ENCODE measurements at places on chromosomes 1 and 21.

DNA sequence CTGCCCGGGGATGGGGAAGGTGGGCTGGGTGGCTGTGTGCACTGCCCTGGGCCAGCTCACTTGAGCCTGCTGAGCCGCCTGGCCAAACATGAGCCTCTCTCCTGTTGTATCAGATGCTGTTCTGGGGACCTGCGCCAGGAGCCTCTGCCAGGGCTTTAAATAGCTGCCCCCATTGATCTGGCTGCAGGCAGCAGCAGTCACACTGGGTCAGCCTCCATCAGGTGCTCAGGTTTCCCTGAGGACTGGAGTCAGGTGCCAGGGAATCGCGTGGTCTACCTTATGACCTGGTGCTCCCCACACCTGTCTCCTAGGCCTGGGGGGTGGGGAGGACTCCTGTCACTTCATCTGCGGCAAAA is 700 bp upstream of the CCDC28B start:
- DNase-seq: no peak

DNA sequence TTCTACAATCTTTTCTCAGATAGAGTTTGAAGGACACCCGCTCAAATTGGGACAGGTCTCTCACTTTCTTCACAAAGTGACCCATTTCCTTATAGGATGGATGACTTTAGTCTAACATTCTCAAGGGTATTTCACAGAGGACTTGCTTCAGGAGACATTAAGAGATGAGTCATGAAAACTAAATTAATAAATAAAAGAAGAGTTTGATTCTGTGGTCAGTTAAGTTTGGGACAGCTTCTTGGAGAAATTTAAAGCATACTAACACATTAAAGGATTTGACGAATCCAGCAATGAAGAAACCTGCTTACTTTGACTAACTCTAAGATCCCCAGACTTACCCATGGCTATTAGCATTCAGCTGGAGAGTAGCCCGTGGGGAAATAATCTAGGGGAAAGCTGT is 95.6 kb upstream of the RAB3GAP2 start:
- DNase-seq: no peak

DNA sequence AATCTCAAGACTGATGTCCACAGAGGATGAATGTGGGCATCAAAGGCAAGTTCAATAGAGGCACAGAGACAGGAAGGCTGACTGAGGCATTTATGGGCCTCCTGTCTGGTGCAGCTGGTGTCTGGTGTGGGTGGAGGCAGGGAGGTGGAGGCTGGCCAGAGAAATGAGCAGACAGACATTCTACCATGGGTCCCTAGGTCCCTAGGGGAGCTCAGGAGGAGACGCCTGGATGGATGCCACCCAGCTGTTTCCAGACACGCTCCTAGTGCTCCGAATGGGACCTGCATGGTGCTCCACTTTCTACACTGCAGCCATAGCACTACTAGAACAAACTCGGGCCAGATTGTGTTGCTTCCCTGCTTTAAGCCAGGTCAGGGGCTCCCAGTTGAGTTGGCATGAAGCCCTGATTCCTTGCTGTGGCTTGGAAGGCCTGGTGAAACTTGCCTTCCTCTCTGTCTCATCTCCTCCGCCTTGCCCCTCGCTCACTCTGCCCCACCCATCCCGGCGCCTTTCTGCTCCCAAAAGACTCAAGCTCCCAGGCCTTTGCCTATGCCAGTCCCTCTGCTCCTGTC is 25.3 kb downstream of the PADI2 start:
- peak; percentile 25 for DNase-seq

DNA sequence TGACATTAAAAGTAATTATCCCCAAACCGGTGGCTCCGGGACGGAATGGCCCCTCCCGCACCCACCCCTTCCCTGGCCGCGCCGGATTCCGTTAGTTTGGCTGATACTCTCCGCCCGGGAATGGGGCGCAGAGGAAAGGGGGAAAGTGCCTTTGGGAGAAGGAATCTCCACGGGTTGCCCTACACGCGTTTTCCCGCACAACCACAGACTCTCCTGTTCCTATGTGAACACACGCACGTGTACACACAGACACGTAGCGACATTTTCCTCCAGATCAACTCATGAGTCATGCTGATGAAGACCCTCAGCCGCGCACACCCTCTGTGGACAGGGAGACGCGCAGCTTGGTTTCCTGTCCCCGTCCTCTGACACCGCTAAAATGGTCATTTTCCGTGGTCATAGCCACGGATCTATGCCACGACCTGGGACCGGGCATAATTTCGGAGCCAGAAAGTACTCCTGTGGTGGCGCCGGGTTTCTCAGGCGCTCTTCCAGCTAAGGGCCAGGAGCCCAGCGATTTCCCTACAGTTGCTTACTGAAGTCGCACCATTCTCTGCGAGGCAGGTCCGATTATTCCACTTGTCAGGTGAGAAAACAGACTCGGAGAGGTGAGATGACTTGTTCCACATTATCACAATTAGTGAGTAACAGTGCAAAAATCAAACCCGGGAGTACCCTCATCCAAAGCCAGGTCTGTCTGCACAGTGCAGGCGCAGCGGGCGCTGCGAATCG is 4.0 kb upstream of the DMRTA2 start:
- no peak for DNase-seq

DNA sequence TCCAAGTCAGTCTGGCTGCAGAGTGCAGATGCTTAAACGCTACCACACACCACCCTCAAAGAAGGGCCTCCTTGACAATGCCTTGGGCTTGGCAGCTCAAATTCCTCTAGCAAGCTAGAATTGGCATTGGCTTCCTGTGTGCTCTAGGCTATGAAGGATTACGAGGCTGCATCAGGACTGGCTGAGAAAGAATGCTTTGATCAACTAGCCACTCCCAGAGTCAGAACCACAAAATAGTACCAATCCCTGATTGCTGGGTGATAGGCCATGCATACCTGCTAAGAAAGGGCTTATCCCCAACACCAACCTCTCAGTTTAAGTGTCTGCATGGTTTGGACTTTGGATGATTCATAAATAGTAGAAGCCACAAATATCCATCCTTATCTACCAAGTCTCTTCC is 504.9 kb downstream of the OMA1 start:
- no peak for DNase-seq

DNA sequence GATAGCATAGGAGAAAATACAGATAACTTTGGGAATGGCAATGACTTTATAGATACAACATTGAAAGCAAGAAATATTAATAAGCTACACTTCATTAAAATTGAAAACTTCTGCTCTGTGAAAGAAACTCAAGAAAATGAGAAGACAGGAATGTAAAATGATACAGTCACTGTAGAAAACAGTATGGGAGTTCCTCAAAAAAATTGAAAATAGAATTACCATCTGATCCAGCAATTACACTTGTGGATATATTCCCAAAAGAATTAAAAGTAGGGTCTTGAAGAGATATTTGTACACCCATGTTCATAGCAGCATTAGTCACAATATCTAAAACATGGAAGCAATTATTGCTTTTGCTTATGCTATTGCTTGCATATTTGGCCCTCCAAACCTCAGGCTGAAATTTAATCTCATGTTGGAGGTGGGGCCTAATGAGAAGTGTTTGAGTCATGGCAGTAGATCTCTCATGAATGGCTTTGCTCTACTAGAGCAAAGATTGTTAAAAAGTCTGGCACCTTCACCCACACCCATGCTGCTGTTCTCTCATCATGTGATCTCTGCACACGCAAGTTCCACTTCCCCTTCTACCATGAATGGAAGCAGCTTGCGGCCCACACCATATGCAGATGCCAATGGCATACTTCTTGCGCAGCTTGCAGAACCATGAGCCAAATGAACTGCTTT is 15.3 kb upstream of the AHCYL1 start:
- no peak for DNase-seq

DNA sequence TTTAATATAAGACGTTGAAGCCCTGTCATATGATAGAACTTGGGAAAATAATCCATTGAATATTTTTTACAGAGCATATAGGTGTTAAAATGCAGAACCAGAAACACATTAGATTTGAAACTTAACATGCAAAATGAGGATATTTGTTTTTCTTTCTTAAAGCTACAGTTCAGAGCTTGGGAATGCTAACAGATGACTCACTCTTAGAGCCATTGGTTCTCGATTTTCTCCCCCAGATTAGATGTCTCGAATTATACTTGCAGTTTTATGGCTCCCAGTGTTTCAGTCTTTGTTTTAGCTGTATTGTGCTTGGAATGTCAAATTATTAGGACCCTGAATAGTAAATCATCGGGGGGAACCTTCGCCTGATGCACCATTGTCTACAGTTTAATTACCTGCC is 575.7 kb upstream of the ZP4 start:
- no peak for DNase-seq

- peak; percentile 82 for DNase-seq
Measured at GRCh38 chr21:26840912-26841311, 4.3 kb downstream of the ADAMTS1 start.

GRCh38 chr1:15765495-15766194 is 7.0 kb downstream of the FBLIM1 start:
- peak; percentile 48 for DNase-seq

- DNase-seq: no peak
Measured at GRCh38 chr1:1110561-1110971, 5.3 kb downstream of the C1orf159 start.

DNA sequence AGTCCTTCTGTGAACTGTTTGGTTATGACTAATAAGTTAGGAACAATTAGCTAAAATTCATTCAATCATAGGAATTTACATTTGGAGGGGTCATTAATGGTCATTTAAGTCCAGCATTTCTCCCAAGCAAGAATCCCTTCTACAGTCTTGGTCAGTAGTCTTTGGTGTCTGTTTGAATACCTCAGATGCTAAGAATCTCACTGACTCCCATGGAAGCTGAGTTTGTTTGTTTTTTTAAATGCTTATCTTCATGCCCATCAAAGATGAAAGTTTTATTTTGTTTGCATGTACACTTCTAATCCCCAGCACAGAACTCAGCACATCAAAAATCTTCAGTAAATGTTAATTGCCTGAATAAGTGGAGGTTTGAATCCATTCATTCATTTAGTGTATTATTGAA is 41.3 kb upstream of the SLC44A3 start:
- DNase-seq: no peak

DNA sequence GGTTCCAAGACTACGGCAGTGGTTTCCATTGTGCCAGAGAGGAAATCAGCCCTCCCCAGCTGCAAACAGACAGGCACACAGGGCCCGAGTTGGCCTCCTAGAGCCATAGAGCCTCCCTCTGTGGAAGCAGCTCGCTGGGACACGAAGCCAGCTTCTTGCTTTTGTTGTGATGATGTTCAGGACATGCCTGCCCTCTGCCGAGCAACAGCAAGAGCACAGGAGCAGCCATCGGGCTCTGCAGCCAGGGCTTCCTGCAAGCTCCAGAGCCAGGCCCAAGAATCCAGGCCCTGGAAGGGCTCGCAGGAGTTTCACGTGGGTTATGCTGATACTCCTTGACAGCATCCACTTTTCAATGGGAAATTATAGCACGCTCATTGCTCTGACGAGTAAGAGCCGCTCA is 18.5 kb downstream of the NPHP4 start:
- no peak for DNase-seq

DNA sequence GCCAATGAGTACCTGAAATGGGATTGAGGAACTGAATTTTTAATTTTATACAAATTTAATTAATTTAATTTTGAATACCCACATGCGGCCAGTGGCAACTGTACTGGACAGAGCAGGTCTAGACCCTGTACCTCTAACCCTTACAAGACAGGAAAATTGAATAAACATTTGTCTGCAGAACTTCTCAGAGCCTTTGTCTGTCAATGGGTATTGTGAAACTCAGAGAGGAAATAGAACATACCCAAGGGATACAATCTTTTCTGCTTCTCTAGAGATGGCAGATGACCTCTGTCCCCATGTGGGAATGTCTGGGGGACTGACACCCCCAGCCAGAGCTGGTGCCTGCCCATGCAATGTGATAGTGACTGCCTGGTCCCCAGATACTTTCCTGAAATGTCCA is 220.6 kb downstream of the TM2D1 start:
- DNase-seq: no peak

GRCh38 chr21:36125512-36126207 is 9.2 kb upstream of the CBR3 start:
- peak; percentile 50 for DNase-seq

DNA sequence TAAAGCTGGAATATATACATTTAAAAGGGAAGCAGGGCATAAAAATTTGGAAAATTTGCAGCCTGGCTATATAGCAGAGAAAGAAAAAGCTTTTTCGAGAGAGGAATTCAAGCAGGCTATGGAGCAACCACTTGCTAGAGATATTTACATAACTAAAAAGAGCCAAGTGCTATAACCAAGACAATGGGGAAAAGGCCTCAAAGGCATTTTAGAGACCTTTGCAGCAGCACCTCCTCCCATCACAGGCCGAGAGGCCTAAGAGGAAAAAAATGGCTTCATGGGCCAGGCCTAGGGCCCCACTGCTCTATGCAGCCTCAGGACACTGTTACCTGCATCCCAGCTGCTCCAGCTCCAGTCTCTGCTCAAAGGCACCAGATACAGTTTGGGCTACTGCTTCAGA is 37.0 kb downstream of the CAPN9 start:
- no peak for DNase-seq

GRCh38 chr1:97870589-97870988 is 50.2 kb downstream of the DPYD start:
- no peak for DNase-seq

DNA sequence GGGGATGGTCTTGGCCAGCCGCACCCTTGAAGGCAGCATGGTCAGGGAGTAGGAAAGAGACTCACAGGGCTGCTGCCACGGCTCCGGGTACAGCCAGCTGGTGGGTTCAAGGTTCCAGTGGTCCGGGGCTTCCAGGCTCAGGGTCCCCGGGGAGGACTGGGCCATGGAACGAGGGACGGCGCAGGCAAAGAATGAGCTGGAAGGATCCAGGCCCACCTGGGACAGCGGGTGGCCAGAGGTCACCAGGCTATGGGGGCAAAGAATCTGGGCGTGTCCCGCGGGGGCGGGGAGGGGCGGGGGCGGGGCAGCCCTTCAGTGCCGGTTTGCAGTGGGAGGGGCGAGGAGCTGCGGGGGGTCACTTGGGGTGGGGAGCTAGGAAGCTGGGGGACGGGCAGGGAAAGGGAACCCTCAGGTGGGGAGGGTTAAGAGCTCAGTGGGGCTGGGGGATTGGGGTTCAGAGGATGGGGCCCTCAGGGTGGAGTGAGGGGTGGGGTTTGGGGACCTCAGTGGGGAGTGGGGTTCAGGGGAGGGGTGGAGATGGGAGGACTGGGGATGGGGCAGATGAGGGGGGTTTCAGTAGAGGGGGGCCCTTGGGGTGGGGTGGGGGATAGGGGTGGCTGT is at the start of gene DNMT3L:
TSS of gene DNMT3L (minus strand) at position 223 of the 621 bp plus-strand sequence. CDS start 638 bp downstream, outside the sequence.
- DNase-seq: no peak

DNA sequence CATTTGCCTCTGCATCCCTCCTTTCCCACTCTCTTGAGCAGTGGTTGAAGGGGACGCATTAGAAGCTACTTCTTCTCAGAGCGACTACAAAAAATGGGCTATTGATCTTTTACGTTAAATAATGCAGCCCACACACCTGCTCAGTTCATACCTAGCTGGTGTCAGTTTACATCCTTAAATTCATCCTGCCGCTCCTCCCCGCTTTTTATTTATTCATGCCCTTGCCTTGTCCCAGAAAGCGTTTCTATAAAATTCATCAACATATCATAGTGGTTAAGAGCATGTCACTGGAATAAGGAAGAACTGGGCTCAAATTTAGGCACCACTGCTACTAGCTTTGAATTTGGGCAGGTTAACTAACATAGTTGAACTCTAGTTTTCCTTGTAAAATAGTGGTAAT is 66.0 kb upstream of the TINAGL1 start:
- DNase-seq: no peak

- DNase-seq: no peak
Measured at GRCh38 chr1:11862890-11863289, 4.1 kb upstream of the NPPB start.
